ENCODE measurements at places on chromosomes 1 and 21.

GRCh38 chr1:40648200-40648599 is 17.3 kb downstream of the RIMS3 start:
- no peak for DNase-seq

- DNase-seq, result no peak
Measured at GRCh38 chr1:231903586-231904081, 277.0 kb downstream of the DISC1 start.

DNA sequence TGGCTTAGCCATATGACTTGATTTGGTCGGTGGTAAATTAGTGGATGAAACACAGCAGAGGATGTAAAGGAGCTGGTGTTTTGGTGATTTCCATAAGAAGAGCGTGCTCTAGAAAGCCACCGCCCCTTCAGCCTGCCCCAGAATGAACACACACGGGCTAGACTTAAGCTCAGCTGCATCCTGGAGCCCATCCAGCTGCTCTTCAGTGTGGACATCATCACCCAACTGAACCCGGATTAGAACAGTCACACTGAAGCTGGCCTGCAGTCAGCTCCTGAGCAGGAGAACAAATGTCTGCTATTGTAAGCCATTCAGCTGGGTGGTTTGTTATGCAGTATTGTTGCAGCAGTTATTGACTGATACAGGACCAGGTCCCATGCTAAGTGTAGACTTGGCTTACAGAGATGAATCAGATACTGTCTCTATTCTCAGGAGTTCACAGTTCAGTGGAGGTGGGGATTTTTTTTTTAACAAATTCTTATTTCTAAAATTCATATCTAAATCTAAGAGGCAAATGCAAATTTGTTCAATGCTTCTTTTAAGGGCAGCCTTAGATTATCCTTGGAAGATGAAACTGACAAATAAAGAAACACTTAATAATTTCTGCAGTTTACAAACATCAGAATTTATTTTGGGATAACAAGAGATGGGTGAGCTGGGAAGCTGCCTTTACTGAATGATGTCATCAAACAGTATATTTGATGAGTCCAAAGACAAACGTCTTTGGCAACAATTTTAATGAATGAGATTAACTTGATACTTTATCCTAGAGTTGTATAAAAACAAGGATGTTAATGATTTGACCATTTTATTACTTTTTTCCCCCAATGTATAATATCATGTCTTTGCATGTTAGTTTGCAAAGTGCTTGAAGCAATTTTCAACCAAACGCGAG is 251.2 kb downstream of the TRABD2B start:
- DNase-seq, result no peak

DNA sequence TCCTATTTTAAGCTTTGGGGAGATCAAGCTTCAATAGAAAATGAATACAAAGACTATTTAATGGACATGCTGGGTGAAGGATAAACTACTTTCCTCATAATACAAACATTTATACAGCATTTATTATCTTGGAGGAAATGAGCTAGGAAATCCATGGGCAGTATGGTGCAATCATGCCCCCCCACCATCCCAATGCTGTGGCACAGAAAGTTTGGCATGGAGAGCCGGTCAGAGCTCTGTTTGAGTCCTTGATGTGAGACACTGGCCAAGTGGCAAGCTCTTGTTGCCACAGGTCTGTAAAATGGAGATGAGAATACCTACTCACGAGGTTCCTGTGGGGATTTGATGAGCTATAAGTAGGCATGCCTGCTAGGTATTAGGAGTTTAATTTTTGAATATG is 120.6 kb downstream of the MAB21L3 start:
- DNase-seq, result no peak

DNA sequence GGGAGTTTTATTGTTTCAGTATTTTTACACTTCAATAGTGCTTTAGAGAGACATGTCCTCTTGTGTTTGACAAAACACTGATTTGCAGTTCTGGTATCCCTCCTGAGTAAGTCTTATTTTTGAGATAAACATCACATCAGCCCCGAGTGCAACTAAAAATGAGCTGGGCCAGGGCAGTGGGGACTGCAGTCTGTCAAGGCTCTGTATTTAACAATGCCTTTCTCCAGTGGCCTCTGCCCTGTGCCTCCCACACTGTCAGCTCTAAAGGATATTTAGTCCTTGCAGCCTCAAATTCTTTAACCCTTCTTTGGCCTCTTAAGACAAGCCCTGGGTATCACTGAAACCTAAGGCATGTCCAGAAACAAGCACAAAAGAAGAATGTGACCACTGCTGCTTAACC is 160.6 kb downstream of the ST6GALNAC5 start:
- no peak for DNase-seq

GRCh38 chr1:206933333-206933945 is 11.7 kb upstream of the FCMR start:
- DNase-seq, result no peak

GRCh38 chr21:26194811-26195251 is 24.3 kb upstream of the APP start:
- no peak for DNase-seq

- no peak for DNase-seq
Measured at GRCh38 chr1:88296227-88296626, 387.8 kb upstream of the PKN2 start.

DNA sequence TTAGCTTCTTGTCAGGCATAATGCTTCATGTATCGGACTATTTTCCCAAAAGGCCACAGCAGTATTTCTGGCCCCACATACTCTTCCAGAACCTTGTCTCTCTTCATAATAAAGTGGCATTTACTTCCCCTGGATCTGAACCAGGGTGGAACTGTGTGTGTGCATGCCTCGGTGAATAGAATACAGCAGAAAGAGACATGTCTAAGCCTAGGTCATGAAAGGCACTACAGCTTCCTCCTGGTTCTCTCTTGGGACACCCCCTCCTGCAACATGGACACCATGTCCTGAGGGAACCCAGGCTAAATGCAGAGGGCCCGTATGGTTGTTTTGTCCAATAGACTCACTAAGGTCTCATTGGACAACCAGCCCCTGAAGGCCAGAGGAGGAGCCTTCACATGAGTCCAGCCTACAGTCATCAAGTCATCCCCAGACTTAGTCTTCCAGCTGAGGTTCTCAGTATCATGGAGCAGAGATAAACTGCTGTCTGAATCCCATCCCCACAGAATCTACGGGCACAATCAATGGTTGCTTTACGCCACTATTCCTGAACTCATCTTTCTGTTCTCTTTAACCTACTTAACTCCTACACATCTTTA is 35.0 kb downstream of the USP24 start:
- DNase-seq, result no peak

All from NCI-H1436 treated with DMSO at 0.1 percent for 48 hours (cell line).